AG10803 (cell line): ENCODE measurements at places on chromosomes 2 and 18.

DNA sequence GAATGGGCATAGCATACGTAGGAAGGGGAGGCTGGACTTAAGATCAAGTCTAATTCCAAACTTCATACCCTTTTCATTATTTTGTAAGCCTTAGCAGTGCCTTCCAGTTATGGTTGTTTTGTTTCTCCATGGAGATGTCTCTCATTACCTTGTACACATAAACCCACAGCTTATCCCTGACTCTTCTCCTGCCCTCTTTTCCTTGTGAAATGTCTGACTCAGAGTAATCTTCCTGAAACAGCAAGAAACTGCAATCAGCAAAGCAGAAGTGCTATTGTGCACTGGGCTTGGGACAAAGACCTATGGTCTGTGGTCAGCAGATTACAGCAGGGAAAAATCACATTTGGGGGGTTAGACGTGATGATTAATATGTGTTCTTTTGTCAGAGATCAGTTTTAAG, 176.7 kb downstream of the IKZF2 start:
- DNase-seq: peak; percentile 84

- peak; percentile 88 for DNase-seq
These were observed 82.2 kb upstream of the ITGA4 start for GRCh38 chr2:181374781-181375675.

GRCh38 chr2:119694845-119695521, 16.0 kb downstream of the TMEM177 start:
- peak; percentile 83 for DNase-seq

- peak; percentile 33 for DNase-seq
These were observed 226.0 kb upstream of the CTAGE1 start for GRCh38 chr18:22643731-22644130.

DNA sequence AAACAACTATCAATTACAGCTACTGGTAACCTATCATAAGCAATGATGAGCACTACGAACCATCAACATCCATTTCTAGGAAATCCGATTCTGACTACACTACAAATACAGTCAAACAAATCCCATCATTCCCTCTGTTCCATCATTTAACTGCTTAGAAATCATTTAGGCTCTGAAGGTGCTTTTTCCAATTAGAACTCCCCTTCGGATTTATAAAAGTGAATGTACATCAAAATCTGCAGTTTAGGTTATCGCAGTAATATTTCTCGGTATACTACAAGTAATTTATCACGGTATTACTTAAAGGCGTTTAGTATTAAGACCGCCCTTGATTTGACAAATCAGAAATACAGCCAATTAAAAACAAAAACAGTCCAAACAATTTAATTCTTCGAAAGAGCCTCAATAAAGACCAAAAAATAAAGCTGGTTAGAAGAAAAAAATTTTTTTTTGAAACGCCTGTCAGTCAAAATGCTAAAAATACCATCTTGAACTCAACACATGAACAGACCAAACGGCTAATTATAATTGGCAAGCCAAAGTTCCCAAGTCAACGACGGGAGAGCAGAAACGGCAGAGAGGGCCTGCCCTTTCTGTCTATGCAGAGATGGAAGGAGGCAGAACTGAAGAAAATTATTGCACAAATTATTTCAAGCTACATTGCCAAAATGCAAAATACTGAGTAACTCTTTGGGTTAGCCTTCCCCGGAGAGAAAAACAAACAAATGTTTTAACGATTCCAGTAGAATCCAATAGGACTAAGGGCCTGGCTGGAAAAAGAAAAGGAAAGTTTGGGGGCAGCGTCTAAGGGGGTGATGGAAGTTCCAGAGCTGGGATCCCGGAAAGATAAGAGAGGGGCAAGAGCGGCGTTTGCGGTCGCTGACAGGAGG, 1.2 kb downstream of the VPS54 start:
- peak; percentile 26 for DNase-seq

DNA sequence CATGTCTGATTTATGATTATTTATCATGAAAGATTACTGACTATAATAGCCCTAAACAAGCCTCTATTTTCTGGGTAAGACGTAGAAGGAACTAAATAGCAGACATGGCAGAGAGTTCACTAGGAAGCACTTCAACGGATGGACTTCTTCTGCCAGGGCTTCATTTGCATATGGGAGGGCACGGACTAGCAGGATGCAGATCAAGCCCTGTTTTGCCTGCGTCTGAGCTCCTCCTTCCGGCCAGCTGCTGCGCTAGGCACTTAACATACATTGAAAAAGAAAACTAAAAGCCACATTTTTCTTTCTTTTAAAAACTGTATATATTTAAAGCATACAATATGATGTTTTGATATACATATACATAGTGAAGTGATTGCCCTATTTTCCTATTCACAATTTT, 340.0 kb upstream of the MEX3C start:
- DNase-seq: no peak

- peak; percentile 13 for DNase-seq
These were observed 37.0 kb downstream of the PPP4R1 start for GRCh38 chr18:9577361-9577760.

DNA sequence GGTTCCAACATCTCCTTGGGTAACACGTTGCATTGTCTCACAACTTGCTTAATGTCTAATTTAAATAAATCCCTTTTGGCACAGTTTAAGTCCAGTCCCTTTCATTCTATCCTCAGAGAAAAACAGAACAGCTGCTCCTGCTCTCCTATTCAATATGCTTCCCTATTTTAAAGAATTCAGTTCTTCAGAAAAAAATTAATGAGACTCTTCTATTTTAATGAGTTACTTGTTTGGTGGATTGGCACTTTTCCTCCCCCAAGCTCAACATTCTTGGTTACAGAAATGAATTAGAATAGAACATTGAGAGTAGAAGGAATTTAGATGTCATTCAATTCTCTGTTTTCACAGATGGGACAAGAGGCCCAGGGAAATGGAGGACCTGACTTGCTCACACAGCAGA, 116.9 kb upstream of the ATP8B1 start:
- DNase-seq: no peak

GRCh38 chr2:227817850-227818674, 4.4 kb downstream of the CCL20 start:
- peak; percentile 100 for DNase-seq

GRCh38 chr2:85584354-85584856, at the start of gene VAMP5:
TSS of gene VAMP5 (plus strand) at chr2:85584431. CDS start at chr2:85584491, 60 bp downstream.
- peak; percentile 17 for DNase-seq

DNA sequence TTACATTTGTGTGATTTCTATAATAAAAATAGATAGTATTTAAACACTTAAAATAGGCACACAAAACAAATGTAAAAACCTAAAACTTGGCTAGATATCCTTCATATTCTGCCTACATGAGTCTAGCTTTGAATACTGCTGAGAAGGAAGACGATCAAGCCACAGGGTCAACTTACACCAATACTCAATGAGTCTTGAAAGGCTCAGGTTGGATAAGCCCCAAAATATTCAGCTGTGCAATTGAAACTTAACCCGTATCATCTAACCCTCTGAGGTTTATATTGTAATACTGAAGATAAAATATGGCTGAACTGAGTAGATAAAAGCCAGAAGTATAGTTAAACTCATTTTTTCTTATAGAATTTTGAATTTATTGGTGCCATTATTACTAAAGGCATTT, 313.0 kb upstream of the NRXN1 start:
- DNase-seq: no peak

GRCh38 chr18:65752625-65753325, 2.0 kb downstream of the CDH7 start:
- DNase-seq: no peak

DNA sequence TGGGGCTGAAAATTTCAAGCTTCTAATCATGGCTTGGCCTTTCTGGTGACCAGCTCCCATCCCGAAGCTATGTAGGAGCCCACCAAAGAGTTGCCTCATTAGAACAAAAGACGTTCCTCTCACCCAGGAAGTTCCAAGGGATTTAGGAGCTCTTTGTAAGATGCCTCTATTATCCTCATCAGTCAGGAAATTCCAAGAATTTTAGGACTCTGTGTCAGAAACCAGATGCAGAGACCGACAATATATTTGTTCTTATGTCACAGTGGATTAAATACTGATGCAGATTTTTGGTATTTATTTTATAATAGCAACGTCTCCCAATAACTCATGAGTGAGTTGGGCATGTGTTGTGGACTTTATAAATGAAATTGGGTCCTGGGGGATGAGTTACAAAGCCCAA, 91.8 kb upstream of the SKOR2 start:
- peak; percentile 71 for DNase-seq

DNA sequence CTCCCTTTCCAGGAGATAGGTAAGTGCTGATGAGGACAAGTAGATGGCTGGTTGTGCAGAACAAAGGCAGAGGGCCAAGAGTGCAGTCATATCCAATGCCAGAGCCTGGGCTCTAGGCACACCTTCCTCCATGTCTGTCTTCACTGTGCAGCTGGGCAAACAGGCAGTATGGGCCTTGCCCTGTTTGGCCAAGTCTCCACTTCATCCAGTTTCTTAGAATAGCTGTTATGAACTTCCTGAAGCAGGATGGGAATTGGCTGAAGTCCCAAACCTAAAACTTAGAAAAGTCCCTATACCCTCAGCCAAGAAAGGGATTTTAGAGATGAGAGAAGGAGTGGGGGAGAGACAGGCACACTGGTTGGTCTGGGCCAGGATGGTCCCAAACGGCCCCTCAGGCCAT, 37.5 kb upstream of the CYP26B1 start:
- DNase-seq: no peak

GRCh38 chr2:197238043-197238365, 72.6 kb downstream of the ANKRD44 start:
- DNase-seq: no peak

DNA sequence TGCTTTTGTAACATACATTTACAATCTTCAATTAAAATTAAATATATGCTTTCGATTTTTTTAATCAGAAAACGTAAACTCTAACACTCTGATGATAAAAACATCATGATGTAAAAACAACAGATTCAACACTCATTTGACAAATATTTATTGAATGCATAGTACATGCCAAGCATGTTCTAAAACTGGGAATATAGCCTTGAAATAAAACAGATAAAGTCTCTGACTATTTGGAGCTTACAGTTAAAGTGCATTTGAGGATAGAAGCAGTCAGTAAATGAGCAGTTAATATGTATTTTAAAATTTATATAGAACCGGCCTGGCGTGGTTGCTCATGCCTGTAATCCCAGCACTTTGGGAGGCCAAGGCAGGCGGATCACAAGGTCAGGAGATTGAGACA, 47.8 kb downstream of the TMX3 start:
- peak; percentile 31 for DNase-seq

GRCh38 chr18:46265196-46266156, 161.3 kb downstream of the HAUS1 start:
- no peak for DNase-seq

DNA sequence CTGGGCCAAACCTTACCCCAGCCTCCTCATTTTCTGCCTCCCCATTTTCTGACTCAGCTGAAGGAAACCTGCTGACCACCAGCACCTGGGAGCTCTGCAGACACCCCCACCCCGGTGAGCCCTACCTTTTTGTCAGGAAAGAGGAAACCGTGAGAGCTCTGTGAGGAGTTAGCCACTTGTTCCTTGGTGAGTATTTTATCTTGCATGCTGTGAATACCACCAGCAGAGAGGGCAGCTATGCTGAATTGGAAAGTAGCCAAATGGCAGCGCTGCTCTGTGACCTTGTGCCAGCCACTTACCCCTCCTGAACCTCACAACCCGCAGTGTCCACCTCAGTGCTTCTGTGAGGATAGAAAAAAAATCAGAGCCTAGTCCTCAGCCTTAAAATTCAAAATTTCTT, 2.5 kb downstream of the MPPE1 start:
- DNase-seq: no peak
